ENCODE measurements at places on chromosomes 3 and 15.
A peak's percentile ranks its signal among the peaks of the same experiment; 100 is the strongest.

- DNase-seq = no peak
Measured at GRCh38 chr3:193589616-193590015, 3.4 kb upstream of the OPA1 start.

DNA sequence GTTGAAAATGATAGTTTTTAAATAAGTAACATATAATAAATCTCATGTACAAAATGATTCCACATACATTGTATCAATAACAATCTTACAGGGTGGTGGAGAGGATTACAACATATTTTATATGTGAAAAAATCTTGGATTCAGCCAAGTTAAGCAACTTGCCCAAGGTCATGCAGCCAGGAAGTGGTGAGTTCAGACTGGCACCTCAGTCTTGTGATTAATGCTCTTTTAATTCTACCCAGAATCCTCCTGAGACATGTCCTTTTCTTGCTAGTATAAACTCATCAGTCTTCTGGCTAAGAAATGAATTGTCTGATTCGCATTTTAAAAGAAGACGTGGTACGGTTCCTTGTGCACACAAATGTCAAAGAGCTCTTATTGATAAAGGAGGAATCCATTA, 4.5 kb upstream of the MYRIP start:
- DNase-seq = no peak

DNA sequence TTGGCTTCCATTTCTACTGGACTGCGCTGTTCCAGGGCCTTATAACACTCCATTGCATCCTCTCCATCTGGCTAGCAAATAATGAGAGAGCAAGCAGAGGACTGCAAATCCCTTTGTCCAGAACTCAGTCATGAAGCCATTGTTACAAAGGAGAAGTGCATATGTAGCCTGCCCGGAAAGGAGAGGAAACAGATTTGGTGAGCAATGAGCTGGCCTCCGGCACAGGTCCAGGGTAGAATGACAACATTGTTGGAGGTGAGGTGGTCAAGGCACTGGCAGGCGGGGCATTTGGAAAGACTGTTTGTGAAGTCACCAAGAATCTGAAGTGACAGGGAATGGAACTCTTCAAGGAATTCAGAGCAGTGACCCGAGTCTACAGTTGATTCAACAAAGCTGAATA, 25.0 kb upstream of the ATP1B3 start:
- DNase-seq = no peak

DNA sequence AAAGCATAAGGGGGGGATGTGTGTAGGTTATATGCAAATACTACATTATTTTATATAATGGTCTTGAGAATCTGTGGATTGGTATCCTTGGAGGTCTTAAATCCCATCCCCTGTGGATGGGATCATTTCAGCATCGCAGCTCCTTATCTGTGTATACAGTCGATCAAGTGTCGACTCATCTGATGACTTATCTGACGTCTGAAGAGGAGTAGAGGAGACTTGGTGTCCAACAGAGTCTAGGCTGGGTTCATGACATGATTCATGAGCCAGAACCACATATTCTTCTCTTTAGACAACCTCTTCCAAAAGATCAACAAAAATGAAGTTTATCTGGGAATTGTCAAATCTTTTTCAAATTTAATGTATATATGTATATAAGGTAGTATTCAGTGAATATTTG, 220.7 kb downstream of the NR2F2 start:
- DNase-seq = no peak

- DNase-seq = no peak
Measured at GRCh38 chr15:83871808-83872559, 218.1 kb downstream of the ADAMTSL3 start.

GRCh38 chr15:89893027-89893426, 767 bp downstream of the AP3S2 start:
- no peak for DNase-seq

GRCh38 chr3:60609446-60609845, 641.8 kb downstream of the FHIT start:
- DNase-seq = no peak

- no peak for DNase-seq
Measured at GRCh38 chr3:160170409-160171370, 54.5 kb upstream of the C3orf80 start.

GRCh38 chr3:65796676-65797075, 242.0 kb downstream of the MAGI1 start:
- no peak for DNase-seq

GRCh38 chr3:46979958-46980497, 562 bp downstream of the NBEAL2 start:
- peak; percentile 52 for DNase-seq

DNA sequence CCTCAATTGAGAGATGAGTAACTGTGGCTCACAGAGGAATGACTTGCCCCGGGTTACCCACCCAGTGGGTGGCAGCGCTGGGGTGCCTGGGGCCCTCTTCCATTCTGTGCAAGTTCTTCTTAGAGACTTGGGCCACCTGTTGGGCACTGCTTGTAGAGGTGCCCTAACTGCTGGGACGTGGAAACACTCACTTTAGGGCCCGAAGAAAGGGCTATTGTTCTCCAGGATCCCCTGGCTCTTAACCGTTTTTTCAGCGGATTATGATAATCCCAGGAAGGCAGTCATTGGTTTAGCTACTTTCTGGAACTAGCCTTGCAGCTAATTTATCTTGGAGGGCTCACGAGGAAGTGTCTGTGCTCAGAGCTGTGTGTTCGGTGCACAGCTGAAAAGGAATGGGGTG, 66.0 kb upstream of the GCNT3 start:
- DNase-seq = no peak

- no peak for DNase-seq
Measured at GRCh38 chr3:115772951-115773350, 149.6 kb downstream of the GAP43 start.

DNA sequence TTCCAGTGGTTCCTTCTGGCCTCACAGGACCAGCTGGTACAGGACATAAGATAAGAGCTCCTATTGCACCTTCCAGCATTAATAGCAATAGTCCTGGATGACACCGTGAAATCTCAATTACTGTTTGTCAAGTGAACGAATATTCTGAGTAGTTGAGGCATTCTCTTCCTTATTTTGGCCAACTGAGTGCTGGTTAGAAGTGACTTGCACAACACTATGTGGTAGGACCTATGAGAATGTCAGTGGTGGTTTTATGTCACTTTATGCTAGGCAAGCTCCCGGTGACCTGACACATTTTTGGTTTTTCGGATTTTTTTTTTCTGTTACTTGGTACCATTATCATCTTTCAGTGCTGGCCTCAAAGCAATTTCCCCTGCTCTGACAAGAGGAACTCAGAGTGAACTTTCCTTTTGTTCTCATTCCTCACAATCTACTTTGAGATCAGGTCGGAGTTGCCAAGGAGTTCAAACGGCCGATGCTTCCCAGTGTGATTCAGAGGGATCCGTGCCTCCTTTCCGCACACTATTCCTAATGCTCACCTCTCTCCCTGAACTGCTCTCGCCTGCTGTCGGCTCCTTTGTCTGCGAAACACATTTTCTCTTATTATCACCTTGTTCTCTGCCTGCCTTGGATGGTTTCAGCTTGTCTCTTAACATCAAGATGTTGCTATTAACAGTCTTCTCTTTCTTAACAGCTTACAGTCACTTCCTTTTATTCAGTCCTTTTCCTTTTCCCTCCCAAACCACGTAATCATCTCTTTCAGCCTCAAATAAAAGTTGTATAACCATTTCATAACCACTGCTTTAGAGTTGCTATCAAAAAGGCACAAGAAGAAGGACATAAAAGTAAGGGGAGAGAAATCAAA, 35.8 kb downstream of the QTRT2 start:
- DNase-seq = no peak

DNA sequence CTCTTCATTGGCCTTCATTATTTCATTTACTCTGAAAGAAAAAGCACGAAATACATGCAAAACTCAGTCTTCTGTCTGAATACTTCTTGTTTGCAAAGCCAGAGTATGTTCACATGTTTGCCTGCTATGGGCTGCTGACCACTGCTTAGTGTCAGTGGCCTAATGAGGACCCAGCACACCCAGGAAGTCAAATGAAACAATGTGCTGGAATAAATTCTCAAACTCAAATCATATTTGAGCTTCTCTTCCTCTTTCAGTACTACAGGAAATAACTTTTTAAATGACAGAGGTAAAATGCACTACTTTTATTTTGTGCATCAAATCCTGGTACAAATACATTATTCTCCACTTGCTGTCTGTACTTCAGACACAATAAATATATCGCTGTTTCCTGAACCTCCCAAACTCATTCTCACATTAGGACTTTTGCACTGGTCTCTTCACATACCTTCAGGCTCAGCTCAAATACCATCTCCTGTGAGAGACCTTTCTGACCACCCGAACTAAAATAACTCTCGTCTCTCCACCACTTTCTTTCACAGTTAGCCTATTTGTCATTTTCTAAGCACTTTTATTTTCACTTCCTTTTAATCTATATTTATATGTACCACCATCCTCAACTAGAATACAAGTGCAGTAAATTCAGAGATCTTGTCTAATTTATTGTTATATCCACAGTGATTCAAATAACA, 176.8 kb downstream of the TUSC7 start:
- DNase-seq = peak; percentile 61

DNA sequence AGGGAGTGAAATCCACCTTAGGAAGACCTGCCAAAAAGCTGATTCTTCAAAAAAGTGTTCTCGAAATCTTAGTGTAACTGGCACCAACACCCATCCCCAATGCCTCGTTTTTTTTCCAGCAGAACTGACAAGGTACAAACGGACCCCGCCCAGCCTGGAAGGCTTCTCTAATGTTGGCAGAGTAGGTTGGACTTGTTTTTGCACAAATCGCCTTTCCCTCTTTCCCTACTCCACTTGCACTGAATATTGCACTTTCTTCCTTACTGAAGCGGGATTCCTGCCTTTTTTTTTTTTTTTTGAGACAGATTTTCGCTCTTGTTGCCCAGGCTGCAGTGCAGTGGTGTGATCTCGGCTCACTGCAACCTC, 544 bp upstream of the TIMMDC1 start:
- DNase-seq = peak; percentile 25

- no peak for DNase-seq
Measured at GRCh38 chr3:18767756-18768303, 342.7 kb upstream of the SATB1 start.

DNA sequence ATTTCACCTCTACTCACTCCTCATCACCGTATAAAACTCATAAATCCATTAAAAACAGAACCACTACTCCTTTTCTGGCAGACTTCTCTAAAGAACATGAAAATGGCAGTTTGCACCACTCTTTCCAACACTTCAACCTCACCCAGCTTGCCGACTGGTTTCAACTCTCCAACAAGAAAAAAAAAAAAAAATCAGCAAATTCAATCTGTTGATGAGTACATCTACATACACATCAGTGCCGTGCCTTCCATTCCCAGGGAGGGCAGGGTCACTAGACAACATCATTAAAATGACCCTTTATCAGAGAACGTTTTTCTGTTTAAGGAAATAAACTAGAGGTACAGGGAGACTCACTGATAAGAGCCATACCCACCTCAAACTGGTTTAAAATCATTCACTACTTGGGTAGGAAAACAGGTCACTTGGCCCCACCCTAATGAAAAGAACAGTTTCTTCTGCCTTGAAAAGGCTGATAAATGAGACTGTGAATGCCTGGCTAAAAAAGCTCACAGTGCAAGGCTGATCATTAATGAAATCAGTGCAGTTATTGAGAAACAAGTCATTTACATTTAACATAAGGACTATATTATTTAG, 6.0 kb downstream of the ANXA2 start:
- DNase-seq = no peak

DNA sequence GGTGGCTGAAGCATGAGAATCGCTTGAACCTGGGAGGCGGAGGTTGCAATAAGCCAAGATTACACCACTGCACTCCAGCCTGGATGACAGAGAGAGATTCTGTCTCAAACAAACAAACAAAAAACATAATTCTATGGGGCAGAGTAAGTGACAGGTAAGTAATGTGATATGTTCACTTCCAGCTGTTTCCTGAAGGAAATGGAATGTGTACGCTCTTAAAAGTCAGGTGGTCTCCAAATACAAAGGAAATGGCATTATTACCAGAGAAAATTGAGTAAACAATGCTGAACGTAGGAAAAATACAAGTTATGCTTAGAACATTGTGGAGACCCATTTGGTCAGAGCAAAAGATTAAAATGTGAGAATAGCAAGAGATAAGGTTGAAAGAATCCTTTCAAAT, 278.5 kb downstream of the SCAPER start:
- DNase-seq = no peak

GRCh38 chr3:139830817-139831216, 104.2 kb upstream of the CLSTN2 start:
- no peak for DNase-seq

GRCh38 chr3:178419071-178419470, 117.2 kb upstream of the KCNMB2 start:
- no peak for DNase-seq

GRCh38 chr15:92676561-92676960, 21.0 kb upstream of the FAM174B start:
- DNase-seq = no peak

GRCh38 chr3:177835917-177836316, 638.6 kb upstream of the TBL1XR1 start:
- no peak for DNase-seq

DNA sequence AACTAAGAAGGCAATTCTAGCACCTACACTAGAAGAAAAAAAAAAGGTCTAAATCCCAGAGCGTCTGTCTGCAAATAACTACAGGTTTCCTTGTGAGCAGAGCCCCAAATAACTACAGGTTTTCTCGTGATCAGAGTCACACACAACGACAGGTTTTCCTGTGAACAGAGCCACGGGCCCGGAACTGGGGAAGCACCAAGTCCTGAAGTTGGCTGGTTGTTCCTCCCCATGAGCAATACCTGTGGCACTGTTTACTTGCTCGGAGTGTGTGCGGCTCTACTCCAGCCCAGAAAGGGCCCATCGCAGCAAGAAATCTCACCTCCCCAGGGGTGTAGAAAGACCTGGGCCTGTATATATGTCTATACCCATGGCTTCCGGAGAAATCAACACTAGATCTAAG, 644 bp upstream of the MASP1 start:
- DNase-seq = no peak

DNA sequence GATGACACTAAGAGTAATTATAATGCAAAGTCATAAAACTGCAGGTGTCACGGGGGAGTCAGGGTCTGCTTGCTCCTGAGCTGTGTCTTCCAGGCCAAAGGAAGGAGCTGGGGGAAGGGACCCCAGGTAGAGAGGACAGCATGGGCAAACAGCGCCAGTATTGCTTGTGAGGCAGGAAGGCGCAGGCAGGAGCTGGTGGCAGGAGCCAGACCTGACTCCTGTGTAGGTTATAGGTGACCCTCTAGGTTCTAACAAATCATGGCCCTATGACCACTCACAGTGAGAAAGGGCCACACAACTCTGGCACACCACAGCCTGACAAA, 1.9 kb downstream of the CISH start:
- DNase-seq = no peak

- DNase-seq = peak; percentile 77
Measured at GRCh38 chr3:71582036-71582611, 1.4 kb downstream of the FOXP1 start.

- no peak for DNase-seq
Measured at GRCh38 chr3:62604751-62605351, 231.5 kb upstream of the FEZF2 start.

GRCh38 chr3:123326531-123326930, 122.4 kb downstream of the ADCY5 start:
- DNase-seq = no peak

GRCh38 chr3:130759692-130760338, 13.2 kb upstream of the PIK3R4 start:
- DNase-seq = peak; percentile 87
